CD4-positive, alpha-beta T cell treated with Interleukin-4 for 1 hour (primary cell): ENCODE measurements at places on chromosomes 16 and 17.

GRCh38 chr16:5015351-5015750, 18.4 kb downstream of the NAGPA start:
- DNase-seq = no peak

DNA sequence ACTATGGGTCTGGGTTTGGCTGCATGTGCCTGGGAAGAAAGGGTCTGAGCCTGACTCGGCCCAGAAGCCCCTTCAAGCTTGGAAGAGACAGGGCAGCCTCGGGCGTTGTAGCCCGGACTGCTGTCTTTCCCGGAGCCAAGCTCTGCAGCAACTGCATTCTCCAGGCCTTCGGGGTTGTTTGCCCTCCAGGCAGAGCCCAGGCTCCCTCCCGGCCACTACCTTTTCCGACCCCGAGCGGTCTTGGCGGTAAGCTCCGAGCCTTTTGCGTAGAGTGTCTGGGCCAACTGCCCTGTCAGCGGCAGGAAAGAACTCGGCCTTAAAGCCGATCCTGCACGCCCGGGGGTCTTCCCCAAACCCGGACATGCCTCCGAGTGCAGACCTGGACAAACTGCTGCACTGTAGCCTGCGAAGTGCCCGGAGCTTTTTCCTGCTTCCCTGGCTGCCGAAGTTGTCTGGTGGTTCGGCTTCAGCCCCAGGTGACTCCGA, 1.3 kb downstream of the LHX1 start:
- no peak for DNase-seq

GRCh38 chr17:61379457-61380216, 20.0 kb upstream of the TBX2 start:
- no peak for DNase-seq

DNA sequence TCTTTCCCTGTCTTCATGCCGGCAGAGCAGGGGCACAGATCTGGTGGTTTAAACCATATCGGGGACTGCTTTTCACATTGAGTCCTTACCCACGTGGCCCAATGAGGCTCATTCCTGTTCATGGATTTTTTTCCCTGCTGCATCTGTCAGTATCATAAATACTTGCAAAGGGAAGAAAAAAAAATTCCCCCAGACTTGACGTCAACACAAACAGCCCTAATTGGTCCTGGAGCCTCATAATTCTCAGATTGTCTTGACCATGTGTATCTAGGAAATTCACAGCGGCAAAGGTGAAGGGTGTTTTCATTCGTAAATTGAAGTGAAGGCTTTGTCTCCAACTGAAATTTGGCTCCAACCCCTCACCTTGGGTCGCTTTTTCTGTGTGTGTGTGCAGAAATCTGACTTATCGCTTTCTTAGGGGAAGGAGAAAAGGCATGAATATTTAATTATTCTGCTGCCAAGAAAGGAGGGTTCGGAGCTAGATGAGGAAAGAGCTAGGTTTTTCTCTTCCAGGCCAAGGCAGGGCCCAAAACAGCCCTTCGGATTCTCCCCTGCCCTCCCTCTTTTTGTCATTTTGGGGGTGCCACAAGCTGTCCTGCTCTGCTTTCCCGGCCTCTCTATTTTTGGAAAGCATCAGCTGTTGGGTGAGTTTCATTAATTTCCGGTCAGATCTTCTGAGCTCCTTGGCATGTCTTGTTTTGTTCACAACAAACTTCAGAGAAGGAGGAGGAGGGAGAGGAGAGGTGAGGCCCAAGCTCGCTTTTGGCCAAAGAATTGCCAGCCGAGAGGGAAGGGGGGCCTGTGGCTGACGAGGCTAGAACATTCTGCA, 17.8 kb upstream of the CIBAR2 start:
- DNase-seq = no peak

DNA sequence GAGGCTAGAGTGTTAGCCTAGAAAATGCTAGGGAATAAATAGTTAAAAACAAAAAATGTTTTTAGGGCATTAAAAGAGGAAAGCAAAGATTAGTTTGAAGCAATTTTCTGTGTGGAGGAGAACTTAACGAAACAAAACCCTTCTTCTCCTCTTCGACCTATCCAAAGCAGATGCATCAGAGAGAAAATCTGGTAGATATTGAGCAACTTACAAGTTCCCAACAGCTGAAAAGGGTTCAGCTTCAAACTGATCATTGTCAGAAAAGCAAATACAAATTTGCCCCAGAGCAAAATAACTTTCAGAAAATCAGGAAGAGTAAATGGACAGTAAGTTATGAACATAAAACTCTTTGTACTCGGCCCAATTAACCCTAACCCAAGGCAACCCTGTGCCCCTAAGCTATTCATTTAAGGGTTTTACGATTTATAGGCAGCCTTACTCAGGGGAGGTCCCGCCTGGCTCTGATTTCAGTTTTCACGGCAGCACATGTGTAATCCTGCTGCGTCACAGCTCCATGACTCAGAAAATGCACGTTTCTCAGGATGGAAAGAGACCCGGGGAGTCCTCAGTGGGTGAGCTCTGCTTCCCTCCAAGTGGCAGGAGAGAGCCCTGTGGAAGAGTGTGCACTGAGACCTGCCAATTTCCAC, 405.7 kb upstream of the SALL1 start:
- DNase-seq = no peak

GRCh38 chr16:11056090-11056992, 112.0 kb downstream of the CLEC16A start:
- no peak for DNase-seq
